Stimulated activated CD4-positive, alpha-beta T cell treated with anti-CD3 and anti-CD28 coated beads, Interleukin-15, amount 100 ng/mL, for 48 hours (primary cell): ENCODE measurements at places on chromosomes 2 and 18.

DNA sequence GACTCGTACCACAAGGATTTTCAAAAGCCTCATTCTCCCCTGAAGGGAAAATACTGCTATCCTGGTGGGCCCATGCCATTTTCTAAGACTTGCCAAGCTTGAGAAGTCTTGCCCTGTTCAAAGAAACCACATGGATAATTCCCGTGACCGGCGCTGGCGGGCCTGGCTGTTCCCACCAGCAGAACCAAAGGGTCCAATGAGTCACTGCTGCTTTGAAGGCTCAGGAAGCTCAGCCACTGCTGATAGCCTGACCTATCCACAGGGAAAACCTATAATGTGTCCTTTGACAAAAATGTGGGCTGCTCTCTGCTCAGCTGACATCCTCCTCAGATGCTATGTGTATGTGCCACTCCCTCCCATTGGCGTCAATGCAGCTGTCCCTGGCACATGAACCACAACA lies 137.9 kb upstream of the RAB12 start:
- DNase-seq, result no peak

GRCh38 chr2:176592216-176592615 lies 323.0 kb downstream of the MTX2 start:
- DNase-seq, result no peak

- no peak for DNase-seq
Observed at GRCh38 chr18:22340331-22340730, 77.4 kb downstream of the CTAGE1 start.

GRCh38 chr2:236632295-236633218 lies 62.9 kb downstream of the ACKR3 start:
- DNase-seq, result no peak

DNA sequence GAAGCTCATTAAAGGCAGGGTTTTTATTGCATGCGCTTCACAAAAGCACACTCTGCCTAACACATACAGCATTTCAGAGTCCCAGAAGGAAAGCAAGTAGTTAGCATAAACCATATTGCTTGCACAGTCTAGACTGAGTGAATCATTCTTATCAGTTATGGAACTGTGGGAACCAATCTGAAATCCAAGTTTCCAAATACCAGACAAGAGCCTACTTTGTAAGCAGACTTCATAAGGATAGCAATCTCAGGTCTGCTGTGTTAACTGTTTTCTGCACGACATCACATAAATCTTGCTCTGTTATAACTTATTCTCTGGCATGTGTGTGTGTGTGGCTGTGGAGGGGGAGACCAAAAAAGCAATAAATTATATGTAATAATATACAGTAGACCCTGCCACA lies 608.1 kb upstream of the REG3G start:
- no peak for DNase-seq

DNA sequence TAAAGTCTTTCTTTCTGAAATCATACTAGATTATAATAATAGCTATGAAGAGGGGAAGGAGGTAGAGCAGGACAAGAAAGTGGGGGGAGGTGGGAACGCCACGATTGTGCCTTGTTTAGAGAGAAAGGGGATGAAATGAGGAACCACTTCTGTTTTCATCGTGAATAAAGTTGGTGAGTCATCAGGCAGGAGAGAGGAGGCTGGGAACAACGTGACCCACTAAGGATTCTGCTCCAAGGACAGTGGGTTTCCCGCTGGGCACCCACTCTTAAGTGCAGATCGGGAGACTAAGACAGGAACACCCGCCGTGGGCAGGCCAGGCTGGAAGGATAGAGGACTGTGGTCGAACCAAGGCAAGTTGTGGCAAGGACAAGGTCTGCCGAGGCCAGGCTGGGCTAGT lies 158.2 kb downstream of the L3MBTL4 start:
- DNase-seq, result no peak

DNA sequence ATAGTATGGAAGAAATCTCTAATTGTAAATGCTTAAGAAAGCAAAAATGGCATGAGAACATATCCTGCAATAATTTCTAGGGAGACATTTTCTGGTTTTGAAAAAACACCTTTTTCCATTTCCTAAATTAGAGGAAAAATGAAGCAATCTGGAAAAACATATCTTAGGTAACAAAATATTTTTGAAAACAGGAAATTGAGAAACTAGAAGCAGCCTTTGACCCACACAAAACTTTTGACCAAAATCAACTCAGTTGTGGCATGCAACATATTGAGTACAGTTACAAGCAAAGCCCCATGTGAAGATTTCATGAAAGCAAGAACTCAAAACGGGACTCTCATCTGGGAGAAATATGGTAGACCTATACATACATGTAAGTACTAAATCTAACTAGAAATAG lies 28.6 kb upstream of the CHAC2 start:
- no peak for DNase-seq

DNA sequence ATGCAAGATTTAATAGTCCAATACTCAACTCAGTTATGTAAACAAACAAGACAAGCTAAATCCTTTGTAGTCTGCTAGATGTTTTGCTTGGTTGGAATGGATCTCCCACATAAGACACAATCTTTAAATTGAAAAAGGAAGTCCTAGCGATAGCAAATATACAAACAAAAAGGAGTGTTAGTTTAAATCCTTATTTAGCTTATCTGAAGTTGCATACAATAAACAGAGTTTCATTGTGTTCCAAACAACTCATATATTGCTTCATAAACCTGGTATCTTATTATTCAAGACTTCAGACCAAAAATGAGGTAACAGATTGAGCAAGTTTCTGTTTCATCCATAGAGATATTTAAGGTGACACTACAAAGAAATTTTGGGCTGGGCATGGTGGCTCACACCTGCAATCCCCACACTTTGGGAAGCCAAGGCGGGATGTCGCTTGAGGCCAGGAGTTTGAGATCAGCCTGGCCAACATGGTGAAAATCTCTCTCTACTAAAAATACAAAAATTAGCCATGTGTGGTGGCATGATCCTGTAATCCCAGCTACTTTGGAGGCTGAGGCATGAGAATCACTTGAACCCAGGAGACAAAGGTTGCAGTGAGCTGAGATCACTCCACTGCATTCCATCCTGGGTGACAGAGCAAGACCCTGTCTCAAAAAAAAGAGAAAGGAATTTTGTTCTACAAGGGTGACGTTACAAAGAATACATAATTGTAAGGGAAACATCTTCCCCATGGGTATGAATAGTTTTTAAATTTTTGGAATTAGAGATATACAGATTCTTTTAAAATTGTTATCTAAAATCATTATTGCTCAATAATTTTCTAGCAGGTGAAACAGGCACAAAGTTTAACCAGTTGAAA lies 150.5 kb upstream of the L3MBTL4 start:
- DNase-seq, result no peak

DNA sequence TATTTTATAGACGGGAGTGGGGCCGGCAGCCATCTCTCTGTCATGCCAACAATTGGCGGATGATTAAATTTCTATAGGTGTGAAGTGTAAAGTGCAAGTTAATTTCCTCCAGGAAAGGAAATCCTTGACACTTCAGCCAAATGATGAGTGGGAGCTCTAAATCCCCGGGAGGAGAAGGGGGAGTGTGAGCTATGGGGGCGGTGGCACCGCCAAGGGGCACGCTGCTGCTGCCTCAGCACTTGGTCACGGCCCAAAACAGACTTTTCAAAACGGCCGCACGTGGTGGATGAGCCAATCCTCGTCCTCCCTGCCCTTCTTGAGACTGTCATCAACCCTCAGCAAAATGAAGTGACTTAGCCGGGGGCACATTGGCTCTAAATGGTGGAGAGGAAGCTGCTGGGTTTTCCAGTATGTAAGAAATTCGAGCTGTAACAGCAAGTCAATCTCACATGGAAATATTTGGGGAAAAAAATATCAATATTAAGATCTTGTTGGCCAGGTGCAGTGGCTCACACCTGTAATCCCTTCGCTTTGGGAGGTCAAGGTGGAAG lies 200.8 kb downstream of the TFCP2L1 start:
- DNase-seq, result no peak

DNA sequence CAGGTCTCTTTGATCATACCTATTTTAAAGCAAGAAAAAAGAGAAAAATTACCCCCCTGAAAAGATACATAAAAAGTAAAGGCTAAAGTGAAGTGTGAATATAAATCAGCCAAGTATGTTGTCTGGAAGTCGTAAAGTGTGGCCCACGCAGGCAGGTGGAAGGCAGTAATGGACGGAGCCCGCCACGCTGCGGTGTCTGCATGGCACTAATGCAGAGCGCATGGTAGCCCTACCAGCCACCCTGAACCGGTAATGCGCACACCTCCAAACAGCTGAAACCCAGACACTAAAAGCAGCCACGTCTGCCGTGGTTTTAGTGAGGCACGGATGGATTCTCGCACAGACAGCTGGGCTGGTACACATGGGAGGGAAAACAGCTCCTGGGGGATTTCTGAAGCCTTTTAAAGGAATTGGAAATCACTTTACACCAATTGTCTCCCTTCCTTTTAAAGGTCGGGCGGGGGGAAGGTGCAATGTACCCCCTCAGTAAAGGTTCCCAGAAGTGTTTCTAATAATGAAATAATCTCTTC lies 615.2 kb downstream of the CNTNAP5 start:
- no peak for DNase-seq

DNA sequence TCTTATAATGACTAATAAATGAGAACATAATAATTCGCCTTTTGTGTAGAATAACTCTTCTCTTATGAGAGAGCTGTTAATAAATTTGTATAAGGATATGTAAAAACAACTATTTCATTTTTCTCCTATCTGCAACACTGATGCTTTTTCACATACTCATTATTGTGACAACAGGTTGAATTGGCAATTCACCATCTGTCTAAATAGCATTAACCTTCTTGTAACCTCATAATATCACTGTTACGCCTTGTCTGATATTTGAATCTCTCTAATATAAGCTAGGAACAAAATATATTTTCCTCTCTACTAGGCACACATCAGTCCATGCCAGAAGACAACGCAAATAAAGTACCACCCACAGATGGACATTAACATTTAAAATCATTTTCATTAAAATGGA lies 938.9 kb downstream of the CPS1 start:
- no peak for DNase-seq

DNA sequence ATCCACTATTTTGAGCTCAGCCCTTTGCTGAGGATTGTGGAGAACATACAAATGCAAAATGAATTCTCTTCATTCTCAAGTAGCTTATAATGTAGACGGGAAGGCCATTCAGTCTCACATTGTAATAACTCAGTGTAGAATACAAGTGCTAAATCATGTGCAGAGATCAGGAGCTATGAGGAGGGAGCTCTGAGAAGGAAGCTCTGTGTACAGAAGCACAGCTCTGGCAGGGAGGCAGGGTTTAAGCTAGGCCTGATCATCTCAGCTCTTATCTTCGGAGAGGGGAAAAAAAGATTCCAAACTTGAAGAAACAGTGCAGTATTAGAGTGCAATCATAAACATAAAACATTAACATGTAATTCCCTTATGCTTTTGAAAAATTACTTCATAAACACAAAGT lies 291.1 kb upstream of the SKOR2 start:
- DNase-seq, result no peak

DNA sequence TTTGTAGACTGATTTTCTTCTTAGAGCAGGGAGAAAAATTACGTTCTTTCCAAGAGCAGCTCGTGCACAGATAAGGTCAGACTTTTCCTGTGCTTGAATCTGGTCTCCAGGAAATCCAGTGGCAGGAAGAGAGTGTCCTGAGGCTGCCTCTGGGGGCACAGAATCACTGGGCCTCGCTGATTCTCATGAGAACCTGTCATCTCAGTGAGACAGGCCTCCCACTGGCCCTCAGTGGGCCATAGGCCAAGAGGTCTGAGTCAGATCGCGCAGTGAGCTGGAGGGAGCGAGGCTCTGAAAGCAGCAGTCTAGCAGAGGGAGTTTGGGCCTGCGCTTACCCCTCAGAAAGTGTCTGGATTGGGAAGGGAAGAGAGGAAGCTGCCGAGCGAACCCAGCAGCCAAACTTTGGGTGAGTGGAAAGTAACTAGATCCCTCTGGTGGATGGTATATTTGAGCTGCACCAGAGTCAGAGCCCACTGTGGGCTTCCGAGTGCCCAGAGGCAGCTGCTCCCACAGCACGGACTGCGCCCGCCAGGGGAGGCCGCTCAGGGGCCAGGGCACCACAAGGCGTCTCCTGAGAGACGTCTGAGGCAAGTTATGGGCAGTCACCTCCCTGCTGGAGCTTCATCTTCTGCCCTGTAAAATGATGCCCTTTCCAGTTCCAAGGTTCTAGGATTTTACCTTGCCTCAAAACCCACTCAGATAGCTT lies 8.2 kb downstream of the GDF7 start:
- no peak for DNase-seq

DNA sequence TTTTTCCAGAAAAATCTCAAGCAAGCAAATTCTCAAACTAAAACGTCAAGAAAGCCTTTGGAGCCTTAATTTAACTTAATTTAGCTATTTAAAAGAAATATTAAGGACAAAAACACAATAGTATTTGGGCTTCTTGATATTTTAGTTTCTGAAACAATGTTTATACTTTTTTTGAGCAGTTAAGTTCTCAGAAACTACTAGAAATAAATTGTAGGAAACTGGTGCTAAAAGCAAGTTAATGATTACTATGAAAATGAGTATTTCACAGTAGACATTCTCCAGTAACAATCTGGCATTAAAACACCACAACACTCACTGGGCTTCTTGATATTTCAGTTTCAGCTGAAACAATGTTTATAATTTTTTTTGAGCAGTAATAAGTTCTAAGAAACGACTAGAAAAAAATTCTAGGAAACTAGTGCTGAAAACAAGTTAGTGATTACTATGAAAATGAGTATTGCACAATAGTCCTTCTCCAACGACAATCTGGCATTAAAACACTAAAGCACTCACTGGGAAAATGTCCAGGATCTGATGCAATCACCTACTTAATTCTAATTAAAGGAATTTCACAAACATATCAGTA lies 45.1 kb downstream of the TRAK2 start:
- no peak for DNase-seq

DNA sequence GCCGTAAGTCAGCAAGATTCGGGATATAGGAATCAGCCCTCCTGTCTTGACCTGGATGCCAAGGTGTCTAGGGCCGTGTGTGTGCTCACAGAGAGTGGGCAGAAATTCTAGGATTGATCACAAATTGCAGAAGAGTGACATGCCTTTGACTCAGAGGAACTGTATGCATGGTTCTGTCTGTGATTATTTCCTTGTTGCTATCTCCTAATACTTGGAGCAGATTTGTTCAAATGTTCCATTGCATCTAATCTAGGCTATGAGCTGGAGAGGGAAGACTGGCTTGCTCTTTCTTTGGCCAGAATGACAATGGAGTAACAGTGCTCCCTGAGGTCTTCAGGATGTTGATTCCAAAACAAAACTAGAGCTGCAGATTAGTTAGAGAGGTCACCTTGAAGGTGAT lies 115.0 kb downstream of the EN1 start:
- DNase-seq, result no peak

DNA sequence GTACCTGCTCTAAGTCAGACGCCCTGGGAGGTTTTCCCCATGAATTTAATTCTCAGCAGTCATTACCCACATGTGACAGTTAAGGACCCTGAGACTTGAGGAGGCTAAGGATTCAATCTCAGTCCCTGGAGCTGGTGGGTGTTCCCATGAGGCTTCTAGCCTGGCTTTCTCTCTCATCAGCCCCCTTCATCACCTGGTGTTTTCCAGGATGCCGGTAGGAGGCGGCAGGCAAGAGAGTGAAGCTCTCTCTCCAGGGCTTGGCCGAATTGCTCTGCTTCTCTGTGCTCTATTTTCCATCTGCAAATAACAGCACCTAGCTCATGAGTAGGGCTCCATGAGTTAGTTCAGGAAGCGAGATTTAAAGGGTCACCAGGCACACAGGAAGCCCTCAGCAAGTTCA lies 241.9 kb downstream of the PTPRM start:
- DNase-seq, result no peak
